ENCODE measurements at places on chromosomes 1 and 21. TPM values are rescaled to one million over a fixed set of nuclear protein-coding genes. Genes with fewer than 3 reads are reported as not detected.

The UBL4B gene
- total RNA-seq: not detected

GRCh38 chr1:157234705-157235273, 96.6 kb upstream of the ETV3 start:
- H3K27ac ChIP-seq: no peak overlapping the region
- peaks cover 10% of the 10 kb centered on the region for H3K27me3 ChIP-seq
- H3K36me3 ChIP-seq: no peaks in the 10 kb centered on the region
- H3K4me1 ChIP-seq: peaks cover 2% of the 10 kb centered on the region

- peak overlapping the region; percentile 87 for H3K27ac ChIP-seq
- peaks cover 32% of the 10 kb centered on the region for H3K4me1 ChIP-seq
- peaks cover 30% of the 10 kb centered on the region for H3K36me3 ChIP-seq
- H3K4me3 ChIP-seq: peak overlapping the region; percentile 97
Observed at GRCh38 chr1:228081144-228081543, 1.4 kb upstream of the ARF1 start.

The FMO1 gene
- total RNA-seq: not detected

GRCh38 chr1:215458562-215458961, 108.5 kb upstream of the KCTD3 start:
- no peak for DNase-seq
- H3K27me3 ChIP-seq: no peaks in the 10 kb centered on the region
- no peaks in the 10 kb centered on the region for H3K4me1 ChIP-seq
- no peaks in the 10 kb centered on the region for H3K36me3 ChIP-seq
- H3K4me3 ChIP-seq: no peak overlapping the region

The TRABD2B gene
- total RNA-seq: not detected

The SMIM1 gene
- 0.66 TPM for total RNA-seq

DNA sequence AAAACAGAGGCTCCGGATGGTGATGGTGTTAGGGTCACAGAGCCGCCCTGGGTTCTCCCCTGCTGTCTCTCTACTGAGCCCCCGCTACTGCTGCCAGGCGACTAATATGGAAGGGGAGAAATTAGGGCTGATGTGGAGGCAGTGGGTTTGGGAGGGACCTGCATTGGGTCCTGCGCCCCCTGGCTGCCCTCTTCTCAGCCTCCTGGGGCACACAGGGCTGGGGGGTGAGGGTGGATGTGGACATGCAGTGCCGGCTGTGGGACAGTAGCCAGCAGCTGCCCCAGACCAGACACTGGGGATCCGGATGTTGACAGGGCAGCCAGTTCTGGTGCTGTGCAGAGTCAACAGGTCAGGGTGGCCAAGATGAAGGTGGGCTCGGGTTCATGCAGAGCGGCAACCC, 1.5 kb upstream of the CLCNKB start:
- DNase-seq: no peak
- H3K4me1 ChIP-seq: no peaks in the 10 kb centered on the region
- H3K27ac ChIP-seq: no peak overlapping the region
- no peaks in the 10 kb centered on the region for H3K36me3 ChIP-seq
- H3K27me3 ChIP-seq: peaks cover 4% of the 10 kb centered on the region
- no peak overlapping the region for H3K4me3 ChIP-seq

DNA sequence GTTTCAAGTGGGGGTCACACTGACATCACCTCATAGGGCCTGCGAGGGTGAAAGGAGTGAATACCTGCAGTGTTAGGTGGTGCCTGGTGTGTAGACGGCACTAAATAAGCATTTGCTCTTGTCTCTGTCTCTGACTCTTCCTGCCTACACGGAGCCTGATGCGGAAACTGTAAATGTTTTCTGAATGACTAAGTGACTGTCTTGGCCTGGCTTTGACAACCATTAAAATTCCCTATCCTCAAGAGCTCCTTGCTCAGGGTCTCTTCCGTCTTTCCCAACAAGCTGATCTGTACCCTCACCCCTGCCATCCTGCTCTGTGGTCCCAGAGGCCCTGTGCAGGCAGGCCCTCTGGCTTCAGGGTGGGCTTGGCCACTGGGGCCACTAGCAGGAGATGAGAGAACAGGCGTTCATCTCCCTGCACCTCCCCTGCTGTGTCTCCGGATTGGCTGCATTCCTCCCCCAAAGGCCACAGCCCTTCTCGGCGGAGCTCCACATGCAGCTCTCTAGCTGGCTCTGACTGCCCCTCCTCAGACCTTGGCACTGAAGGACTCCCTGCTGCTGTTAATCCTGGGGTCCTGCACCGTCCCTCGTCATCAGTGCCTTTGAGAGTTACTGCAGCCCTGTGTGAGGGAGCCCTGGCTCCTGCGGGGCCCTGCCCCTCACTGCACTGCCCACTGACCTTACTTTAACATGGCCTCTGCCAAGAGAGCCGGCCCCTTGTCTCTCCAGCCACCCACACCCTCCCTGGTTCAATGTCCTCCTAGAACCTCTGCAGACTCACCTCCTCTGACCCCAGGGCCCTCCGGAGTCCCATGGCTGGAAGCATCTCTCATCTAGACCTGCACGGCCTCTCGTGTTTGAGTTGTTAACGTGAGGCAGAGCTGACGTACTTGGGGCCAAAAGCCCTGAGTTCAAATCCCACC, 211.1 kb downstream of the MATN1 start:
- H3K4me3 ChIP-seq: no peak overlapping the region
- no peak overlapping the region for H3K27ac ChIP-seq
- H3K36me3 ChIP-seq: no peaks in the 10 kb centered on the region
- no peak for DNase-seq
- no peaks in the 10 kb centered on the region for H3K4me1 ChIP-seq
- H3K27me3 ChIP-seq: no peaks in the 10 kb centered on the region

The MIER1 gene
- 51.8 TPM for total RNA-seq

DNA sequence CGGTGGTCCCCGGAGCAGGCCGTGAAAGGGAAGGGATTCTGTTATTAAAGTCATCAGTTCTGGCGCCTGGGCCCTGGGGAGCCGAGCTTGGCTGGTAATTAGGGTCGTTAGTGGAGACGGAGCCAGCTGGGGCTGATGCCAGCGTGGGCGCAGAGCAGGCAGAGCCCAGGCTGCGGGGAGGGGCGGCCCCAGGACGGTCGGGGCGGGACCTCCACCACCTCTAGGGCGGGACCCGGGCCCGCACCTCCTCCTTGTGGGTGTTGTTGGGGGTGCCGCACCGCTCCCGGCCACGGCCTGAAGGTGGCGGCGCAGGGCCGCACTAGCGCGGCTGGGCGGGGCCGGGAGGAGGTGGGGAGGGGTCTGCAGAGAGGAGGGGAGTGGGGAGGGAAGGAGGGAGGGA, 470.6 kb downstream of the PTPRU start:
- peak overlapping the region; percentile 20 for H3K4me3 ChIP-seq
- peak; percentile 92 for DNase-seq
- peaks cover 16% of the 10 kb centered on the region for H3K27me3 ChIP-seq
- H3K27ac ChIP-seq: peak overlapping the region; percentile 50

- no peak overlapping the region for H3K27ac ChIP-seq
- H3K4me3 ChIP-seq: no peak overlapping the region
- H3K36me3 ChIP-seq: no peaks in the 10 kb centered on the region
- peak; percentile 43 for DNase-seq
- H3K4me1 ChIP-seq: peaks cover 10% of the 10 kb centered on the region
Observed at GRCh38 chr1:153350321-153350957, 1.8 kb upstream of the PGLYRP4 start.

- no peak overlapping the region for H3K4me3 ChIP-seq
- no peaks in the 10 kb centered on the region for H3K36me3 ChIP-seq
- no peak for DNase-seq
- H3K27ac ChIP-seq: no peak overlapping the region
Observed at GRCh38 chr1:208207388-208208131, 36.6 kb downstream of the PLXNA2 start.

The RAB42 gene
- not detected for total RNA-seq

GRCh38 chr1:15188130-15188524, 34.6 kb downstream of the TMEM51 start:
- H3K27ac ChIP-seq: no peak overlapping the region
- H3K4me3 ChIP-seq: no peak overlapping the region
- no peaks in the 10 kb centered on the region for H3K36me3 ChIP-seq
- peaks cover 20% of the 10 kb centered on the region for H3K27me3 ChIP-seq
- no peaks in the 10 kb centered on the region for H3K4me1 ChIP-seq

DNA sequence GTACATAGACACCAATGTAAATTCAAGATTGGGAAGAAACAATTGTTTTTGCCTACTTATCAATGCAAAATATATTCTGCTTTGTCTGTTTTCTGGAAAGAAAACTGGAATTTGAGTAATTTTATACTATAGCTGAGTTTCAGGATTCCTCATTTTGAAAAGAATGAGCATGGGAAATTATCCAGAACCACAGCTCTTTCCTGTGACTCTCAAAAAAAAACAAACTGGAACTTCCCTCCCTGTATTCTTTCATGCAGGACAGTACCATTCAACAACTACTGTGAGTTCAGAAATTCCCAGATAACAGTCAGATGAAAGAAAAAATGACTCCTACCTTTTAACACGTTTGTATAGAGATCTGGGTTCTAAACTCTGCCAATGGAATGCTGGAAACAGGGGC, 372.4 kb downstream of the TGFB2 start:
- H3K4me3 ChIP-seq: no peak overlapping the region
- no peaks in the 10 kb centered on the region for H3K27me3 ChIP-seq
- H3K27ac ChIP-seq: no peak overlapping the region
- H3K4me1 ChIP-seq: no peaks in the 10 kb centered on the region

The LAX1 gene
- total RNA-seq: 13.4 TPM

The ADGRB2 gene
- 0.45 TPM for total RNA-seq

- H3K4me1 ChIP-seq: no peaks in the 10 kb centered on the region
- H3K4me3 ChIP-seq: no peak overlapping the region
- no peak for DNase-seq
Observed at GRCh38 chr1:245791410-245792312, 636.9 kb downstream of the KIF26B start.

GRCh38 chr1:97007840-97008604, 286.4 kb downstream of the PTBP2 start:
- H3K36me3 ChIP-seq: no peaks in the 10 kb centered on the region
- H3K4me3 ChIP-seq: no peak overlapping the region
- no peak for DNase-seq
- H3K27ac ChIP-seq: no peak overlapping the region

DNA sequence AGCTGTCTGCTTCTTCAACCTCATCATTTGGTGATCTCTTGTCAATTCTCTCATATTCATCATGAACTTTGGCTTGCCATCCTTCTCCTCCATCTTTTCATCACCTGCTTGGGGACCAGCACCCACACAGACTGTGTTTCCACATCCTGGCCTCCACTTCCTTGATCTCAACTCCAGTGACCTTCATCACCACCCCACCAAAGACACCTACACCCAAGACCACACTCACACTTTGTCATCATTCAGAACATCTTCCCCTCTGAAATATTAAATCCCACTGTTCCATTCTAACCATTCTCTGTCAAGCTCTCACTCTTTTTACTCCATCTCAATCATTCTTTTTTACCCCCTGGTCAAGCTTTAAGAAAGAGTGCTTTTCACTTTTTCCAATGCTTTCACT, 115.5 kb upstream of the VAV3 start:
- H3K27me3 ChIP-seq: no peaks in the 10 kb centered on the region
- H3K4me3 ChIP-seq: peak overlapping the region; percentile 30
- H3K27ac ChIP-seq: peak overlapping the region; percentile 51
- H3K36me3 ChIP-seq: no peaks in the 10 kb centered on the region
- peak; percentile 63 for DNase-seq
- peaks cover 55% of the 10 kb centered on the region for H3K4me1 ChIP-seq

- H3K27ac ChIP-seq: no peak overlapping the region
- no peaks in the 10 kb centered on the region for H3K36me3 ChIP-seq
- DNase-seq: no peak
- peaks cover 4% of the 10 kb centered on the region for H3K27me3 ChIP-seq
Observed at GRCh38 chr1:90650401-90650800, 66.7 kb downstream of the BARHL2 start.

DNA sequence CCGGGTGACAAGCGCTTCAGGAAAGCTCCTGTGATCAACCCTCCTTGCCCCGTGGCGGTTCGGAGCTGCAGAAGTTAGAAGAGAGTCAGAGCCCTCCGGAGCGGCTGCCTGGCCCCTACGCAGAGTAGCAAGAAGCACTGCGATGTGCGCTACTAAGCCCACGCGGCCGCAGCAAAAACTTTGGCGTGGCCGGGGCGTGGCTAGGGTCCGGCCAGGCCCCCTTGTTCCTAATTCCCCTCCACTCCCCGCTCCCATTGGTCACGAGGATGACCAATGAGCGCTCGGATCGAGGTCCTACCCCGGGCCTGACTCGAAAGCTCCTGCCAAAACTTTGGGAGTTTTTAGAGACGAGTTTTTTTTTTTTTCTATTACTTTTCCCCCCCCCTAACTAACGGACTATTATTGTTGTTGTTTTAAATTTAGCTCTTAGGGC, at the start of gene HLX:
TSS of gene HLX (plus strand) at position 368 of the 433 bp plus-strand sequence. CDS start 415 bp downstream, outside the sequence.
- H3K4me1 ChIP-seq: peaks cover 26% of the 10 kb centered on the region
- peaks cover 74% of the 10 kb centered on the region for H3K27me3 ChIP-seq
- H3K27ac ChIP-seq: peak within 1 kb of the TSS; percentile 88
- H3K4me3 ChIP-seq: peak within 1 kb of the TSS; percentile 90

DNA sequence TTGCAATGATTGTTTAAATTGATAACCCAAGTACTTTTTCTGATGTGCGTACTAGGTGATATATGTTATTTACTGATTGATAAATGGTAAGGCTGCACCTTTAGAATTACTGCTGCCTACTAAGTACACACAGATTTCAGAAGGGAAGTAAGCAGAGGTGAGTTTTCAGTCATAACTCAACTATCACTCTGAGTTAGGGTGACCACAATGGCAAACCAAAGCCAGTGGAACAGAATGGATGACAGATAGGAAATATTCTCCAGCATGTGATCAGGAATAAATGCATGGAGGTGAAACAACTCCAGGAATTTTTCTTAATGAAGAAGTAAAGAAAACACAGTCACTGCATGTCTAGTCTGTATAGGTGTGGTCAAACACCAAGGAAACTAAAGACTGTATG, 7.5 kb upstream of the KCNJ15 start:
- H3K27me3 ChIP-seq: peaks cover 28% of the 10 kb centered on the region
- DNase-seq: no peak
- H3K36me3 ChIP-seq: no peaks in the 10 kb centered on the region
- H3K27ac ChIP-seq: no peak overlapping the region
- H3K4me3 ChIP-seq: no peak overlapping the region

GRCh38 chr1:209397371-209397770, 186.1 kb upstream of the CAMK1G start:
- no peaks in the 10 kb centered on the region for H3K36me3 ChIP-seq
- no peak overlapping the region for H3K4me3 ChIP-seq
- peaks cover 16% of the 10 kb centered on the region for H3K27me3 ChIP-seq
- DNase-seq: no peak
- no peak overlapping the region for H3K27ac ChIP-seq

The NUDC gene
- 169 TPM for total RNA-seq

The B3GALT5 gene
- not detected for total RNA-seq

DNA sequence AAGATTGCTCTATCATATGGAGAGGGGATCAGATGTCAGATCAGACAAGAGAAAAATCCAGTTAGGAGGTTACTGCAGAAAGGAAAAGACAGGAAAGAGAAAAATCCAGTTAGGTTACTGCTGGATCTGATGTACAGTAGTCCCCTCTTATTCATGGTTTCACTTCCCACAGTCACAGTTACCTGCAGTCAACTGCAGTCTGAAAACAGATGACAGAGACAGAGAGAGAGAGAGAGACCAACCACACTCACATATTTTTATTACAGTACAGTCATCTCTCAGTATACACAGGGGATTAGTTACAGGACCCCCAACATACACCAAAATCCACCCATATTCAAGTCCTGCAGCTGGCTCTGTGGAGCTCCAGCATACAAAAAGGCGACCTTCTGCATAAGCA, 29.3 kb downstream of the NUP133 start:
- H3K27ac ChIP-seq: no peak overlapping the region
- peaks cover 7% of the 10 kb centered on the region for H3K4me1 ChIP-seq
- peaks cover 55% of the 10 kb centered on the region for H3K36me3 ChIP-seq

- peak overlapping the region; percentile 73 for H3K27ac ChIP-seq
- no peak overlapping the region for H3K4me3 ChIP-seq
- H3K27me3 ChIP-seq: no peaks in the 10 kb centered on the region
- DNase-seq: peak; percentile 56
- H3K4me1 ChIP-seq: peaks cover 16% of the 10 kb centered on the region
Observed at GRCh38 chr1:15426492-15427279, 11.6 kb upstream of the CTRC start.

The SLFNL1 gene
- total RNA-seq: 0.14 TPM

All from activated CD4-positive, alpha-beta T cell treated with anti-CD3 and anti-CD28 coated beads, Interleukin-2, amount 10 ng/mL, durations not matched to agents 24 days and 14 days (primary cell).